Fibroblast of lung (primary cell): ENCODE measurements at places on chromosomes 12 and 14. TPM values are rescaled to one million over a fixed set of nuclear protein-coding genes. Genes with fewer than 3 reads are reported as not detected.

DDX47 gene
- total RNA-seq: 41.9 and 46.2 TPM in 2 replicates

SLC39A5 gene
- not detected in 2 replicates for total RNA-seq

TMEM119 gene
- total RNA-seq: 132 and 358 TPM in 2 replicates

SLC15A4 gene
- total RNA-seq: 36.3 and 37.2 TPM in 2 replicates

ESRRB gene
- total RNA-seq: not detected in 2 replicates

RPL6 gene
- 679 and 950 TPM in 2 replicates for total RNA-seq

PLD4 gene
- total RNA-seq: under 0.01 and 0.17 TPM in 2 replicates

LBHD2 gene
- total RNA-seq: not detected in 2 replicates

CCDC77 gene
- 4.4 and 6.8 TPM in 2 replicates for total RNA-seq

EML1 gene
- 36.2 and 74.5 TPM in 2 replicates for total RNA-seq

ACTR10 gene
- total RNA-seq: 43.1 and 50.7 TPM in 2 replicates

BDKRB1 gene
- total RNA-seq: 16.7 and 22.5 TPM in 2 replicates

CLEC4A gene
- total RNA-seq: 0.26 and 0.33 TPM in 2 replicates

LIN7A gene
- total RNA-seq: 9.5 and 22.8 TPM in 2 replicates

DENND5B gene
- 3.6 and 5.3 TPM in 2 replicates for total RNA-seq

TSHR gene
- not detected in 2 replicates for total RNA-seq

KRT5 gene
- total RNA-seq: not detected in 2 replicates

PTPRR gene
- total RNA-seq: under 0.01 and 0.50 TPM in 2 replicates

ZBTB25 gene
- total RNA-seq: 5.4 and 9.2 TPM in 2 replicates

PRKD1 gene
- total RNA-seq: 15.9 and 20.1 TPM in 2 replicates

CELA1 gene
- not detected in 2 replicates for total RNA-seq

GDF3 gene
- not detected in 2 replicates for total RNA-seq

PRKCH gene
- 3.6 and 5.4 TPM in 2 replicates for total RNA-seq

MLH3 gene
- 37.5 and 53.8 TPM in 2 replicates for total RNA-seq

CCDC175 gene
- total RNA-seq: not detected in 2 replicates
